Amygdala (tissue), 56 donors: ENCODE measurements at places on chromosomes 13 and 19.

GRCh38 chr13:106530171-106530851 is 5.2 kb downstream of the EFNB2 start:
- DNase-seq: no peak

DNA sequence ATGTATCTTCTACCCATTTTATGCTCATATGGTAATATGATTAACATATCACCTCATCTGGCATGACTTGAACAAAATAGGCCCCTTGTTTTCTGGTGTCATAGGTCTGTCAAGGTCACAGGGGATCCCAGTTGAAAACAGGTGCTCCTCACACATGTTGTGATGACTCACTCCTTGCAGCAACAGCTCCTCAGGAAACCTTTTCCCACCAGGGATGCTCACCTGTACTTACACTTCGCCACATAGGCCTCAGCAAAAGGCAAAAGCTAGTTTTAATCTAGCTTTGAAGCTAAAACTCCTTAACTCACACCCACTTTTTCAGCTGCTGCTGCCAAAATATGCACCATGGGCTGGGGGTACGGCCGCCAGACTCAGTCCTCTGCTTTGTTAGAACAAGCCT is 110.0 kb upstream of the SOX21 start:
- DNase-seq: no peak

GRCh38 chr13:39410096-39410901 is 192.7 kb downstream of the LHFPL6 start:
- DNase-seq: no peak

DNA sequence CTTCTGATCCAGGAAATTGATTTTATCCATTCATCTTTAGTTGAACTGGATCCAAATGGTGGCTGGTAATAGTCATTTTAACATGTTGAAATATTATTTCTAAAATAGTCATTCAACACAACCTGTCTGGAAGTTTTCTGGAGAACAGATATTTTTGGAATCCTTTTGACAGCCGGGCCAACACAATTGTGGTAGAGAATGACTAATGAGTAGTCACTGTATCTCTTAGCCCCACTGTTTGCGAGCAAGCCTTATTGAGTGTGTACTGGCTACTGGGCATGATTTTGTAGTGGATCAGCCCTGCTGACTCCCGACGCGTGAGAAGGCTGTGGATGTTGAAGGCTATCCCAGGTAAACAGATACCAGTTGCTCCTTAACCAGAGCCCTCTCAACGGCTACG is 383.4 kb downstream of the ZNF536 start:
- no peak for DNase-seq

DNA sequence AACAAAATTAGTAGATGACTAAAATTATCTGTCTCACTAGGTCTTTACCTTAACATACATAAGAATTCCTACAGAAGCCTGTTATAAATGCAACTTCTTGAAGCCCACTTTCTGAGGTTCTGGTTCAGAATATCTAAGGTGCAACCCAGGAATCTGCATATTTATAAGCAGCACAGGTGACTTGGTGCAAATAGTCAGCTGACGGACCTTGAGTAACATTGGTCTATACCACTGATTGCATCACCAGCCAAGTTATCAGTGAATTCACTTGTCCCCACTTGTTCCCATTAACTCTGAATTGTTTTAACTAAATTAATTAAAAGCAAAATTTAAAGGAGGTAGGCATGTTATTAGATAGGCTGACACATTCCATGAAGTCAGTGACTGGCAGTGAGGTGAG is 109.9 kb downstream of the FRY start:
- no peak for DNase-seq

DNA sequence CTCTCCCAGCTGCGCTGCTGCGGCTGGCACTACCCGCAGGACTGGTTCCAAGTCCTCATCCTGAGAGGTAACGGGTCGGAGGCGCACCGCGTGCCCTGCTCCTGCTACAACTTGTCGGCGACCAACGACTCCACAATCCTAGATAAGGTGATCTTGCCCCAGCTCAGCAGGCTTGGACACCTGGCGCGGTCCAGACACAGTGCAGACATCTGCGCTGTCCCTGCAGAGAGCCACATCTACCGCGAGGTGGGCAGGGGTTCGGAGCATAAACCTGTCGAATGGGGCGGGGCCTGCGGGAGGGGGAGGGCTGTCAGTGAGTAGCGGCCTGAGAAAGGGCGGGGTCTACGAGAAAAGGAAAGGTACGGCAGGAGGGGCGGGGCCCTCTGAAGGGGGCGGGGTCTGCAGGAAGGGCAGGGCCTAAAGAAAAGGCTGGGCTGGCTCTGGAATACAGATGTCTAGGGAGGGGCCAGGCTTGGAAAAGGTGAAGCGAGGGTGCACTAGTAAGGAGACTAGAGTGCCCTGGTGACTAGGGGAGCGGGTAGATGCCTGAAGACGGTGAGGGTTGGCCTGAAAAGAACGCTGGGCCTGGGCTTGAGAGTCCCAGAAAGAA is 3.6 kb downstream of the CD37 start:
- no peak for DNase-seq
